ENCODE measurements at places on chromosomes 16 and 17.

DNA sequence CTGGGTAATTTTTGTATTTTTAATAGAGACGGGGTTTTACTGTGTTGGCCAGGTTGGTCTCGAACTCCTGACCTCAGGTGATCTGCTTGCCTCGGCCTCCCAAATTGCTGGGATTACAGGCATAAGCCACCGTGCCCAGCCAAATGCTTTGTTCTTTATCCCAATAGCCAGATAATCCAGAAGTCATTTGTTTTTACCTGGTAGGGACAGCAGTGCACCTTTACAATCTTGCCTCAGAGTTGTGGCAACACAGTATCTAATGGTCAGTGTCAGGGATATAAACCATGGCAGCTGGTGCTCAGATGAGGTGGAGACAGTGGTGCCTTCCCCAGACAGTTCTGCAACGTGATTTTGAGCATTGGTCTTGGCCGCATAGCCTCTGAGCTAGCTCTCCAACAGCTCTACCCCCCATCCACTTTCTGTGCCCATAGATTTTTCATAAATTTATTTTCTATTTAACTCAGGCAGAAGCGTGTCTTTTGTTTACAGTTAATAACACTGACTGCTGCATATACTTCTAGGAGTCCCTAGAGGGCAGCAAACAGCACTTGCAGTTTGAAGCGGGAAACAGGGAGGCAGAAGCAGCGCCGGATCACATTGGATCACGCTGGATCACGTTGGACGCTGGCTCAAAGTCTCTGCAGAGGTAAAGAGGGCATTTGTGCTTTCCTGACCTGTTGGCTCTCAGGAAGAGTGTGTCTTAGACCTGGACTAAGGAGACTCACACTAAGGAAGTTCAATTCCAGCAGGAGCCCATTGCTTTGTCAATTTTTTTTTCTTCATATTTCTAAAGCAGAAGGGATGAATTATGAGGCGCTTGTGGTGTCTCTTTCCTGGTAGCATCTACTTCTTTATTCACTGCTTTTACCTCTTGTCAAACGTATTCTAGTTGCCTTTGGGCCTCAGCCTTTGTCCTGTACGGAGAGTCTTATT, 5.1 kb upstream of the GGT6 start:
- DNase-seq = peak; percentile 46

DNA sequence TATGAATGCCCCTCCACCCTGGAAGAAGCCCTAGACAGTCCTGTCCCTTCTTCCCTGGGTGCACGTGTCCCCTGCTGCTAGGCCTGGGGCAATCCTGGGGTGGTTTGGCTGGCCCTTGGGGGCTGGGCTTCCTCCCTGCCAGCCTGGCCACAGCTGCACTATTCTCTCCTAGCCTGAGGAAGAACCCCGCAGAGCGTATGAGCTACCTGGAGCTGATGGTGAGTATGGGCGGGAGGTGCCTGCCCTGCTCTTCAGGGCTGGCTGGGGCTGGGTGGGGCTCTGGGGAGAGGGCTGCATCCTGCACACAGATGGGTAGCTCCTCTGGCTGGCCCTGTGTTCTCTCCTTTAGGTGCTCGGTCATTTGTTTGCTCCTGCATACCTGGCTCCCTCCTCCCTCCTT, 28.8 kb downstream of the MAP2K3 start:
- DNase-seq = no peak

DNA sequence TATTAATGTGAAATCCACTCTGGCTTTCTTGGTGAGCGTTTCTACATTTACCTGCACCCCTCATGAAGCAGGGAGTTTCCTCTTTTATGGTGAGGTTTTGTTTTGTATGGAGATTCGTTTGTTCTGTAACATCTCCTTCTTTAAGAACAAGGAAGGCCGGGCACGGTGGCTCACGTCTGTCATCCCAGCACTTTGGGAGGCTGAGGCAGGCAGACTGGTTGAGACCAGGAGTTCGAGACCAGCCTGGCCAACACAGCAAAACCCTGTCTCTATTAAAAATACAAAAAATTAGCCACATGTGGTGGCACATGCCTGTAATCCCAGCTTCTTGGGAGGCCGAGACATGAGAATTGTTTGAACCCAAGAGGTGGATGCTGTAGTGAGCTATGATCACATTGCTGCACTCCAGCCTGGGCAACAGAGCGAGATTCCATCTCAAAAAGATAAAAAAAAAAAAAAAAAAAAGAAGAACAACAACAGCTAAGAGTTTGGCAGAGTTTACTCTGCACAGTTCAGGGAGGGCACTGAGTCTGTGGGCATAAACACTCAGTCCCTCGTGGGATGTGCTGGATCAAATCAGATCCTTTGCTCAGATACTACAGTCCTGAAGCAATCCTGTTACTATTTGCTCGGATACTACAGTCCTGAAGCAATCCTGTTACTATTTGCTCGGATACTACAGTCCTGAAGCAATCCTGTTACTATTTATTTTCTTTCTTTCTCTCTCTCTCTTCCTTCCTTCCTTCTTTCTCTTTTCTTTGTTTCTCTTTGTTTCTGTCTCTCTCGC, 28.9 kb downstream of the ADCY9 start:
- no peak for DNase-seq

GRCh38 chr17:28747051-28747691, 3.4 kb downstream of the TRAF4 start:
- no peak for DNase-seq

DNA sequence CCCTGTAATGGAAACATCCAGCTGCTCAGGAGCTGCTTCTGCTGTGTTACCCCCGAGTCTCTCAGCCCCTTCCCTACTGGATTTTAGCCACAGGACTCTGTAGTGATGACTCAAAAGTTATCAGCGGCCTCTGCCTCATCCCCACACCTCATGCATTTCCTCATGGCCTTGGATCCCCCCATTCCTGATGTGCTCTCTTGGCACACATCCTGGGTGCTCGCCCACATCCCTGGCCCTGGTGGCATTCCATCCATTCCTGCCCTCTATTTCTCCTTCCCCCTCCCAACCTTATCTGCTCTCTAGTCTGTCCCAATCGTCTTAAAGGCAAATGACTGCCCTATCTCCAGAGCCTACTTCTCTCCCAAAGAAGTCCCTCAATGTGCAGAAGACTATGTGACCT, 24.6 kb downstream of the MARF1 start:
- DNase-seq = no peak

- no peak for DNase-seq
These were observed 14.2 kb downstream of the CX3CL1 start for GRCh38 chr16:57386381-57386951.

GRCh38 chr17:9241371-9241712, 220.0 kb downstream of the NTN1 start:
- DNase-seq = no peak

GRCh38 chr17:42982266-42982665, 1.9 kb downstream of the RUNDC1 start:
- no peak for DNase-seq

GRCh38 chr17:72640415-72641165, 451.9 kb downstream of the SLC39A11 start:
- DNase-seq = no peak

DNA sequence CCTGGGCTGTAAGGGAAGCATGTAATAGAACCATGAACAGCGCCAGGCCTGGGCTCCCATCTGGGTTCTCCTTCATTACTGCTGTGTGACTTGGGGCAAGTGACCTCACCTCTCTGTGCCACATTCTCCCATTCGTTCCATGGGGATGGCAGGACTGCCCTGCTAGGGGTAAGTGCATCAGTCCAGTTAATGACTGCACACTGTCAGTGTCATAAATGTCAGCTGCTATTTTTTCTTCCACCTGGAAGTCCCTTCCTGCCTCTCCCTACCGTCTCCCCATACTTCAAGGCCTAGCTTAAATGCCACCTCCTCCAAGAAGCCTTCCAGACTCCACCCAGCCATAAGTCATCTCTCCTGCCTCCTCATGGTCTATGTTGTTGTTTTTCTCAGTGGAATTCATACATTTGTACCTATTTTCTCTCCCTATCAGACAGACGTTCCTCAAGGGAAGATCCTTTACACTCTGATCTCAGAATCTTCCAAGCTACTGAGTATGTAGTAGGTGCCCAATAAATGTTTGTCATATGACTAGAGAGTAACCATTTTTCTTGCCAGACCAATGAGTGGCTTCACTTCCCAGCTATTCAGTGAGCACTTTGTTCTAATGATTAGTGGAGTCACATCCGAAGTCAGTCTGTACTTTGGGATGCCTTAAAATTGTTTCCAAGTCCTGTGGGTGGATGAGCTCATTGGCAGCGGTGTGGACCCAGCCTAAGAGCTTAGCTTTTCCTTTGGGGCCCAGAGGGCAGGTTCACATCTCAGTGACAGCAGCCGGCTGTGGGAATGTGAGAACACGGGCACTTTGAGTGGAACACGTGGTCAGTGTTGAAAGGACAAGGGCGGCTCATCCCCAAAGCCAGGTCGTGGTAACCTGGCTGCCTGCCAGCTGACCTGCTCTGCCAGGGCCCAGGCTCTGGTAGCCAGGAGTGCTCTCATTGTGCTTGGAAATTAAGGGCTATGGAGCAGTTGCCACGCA, 147.5 kb upstream of the GSE1 start:
- no peak for DNase-seq

DNA sequence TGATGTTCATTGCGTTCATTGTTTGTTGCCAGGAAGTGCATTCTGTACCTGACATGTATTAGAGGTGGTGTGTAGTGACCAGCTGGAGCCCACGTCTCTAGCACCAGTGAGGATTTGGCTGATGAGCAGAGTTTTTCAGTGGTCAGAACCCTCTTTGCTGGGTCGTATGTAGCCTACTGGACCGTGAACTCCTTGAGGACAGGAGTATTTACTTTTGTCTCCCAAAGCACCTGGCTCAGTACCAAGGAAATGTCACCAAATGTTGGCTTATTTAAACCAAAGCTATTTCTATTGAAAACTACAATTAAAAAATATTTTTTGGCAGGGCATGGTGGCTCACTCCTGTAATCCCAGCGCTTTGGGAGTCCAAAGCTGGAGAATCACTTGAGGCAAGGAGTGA, 262.7 kb downstream of the SNX29 start:
- no peak for DNase-seq

- no peak for DNase-seq
These were observed 4.8 kb downstream of the EMP2 start for GRCh38 chr16:10575506-10576130.

GRCh38 chr17:12118617-12119016, 97.9 kb downstream of the MAP2K4 start:
- DNase-seq = no peak

GRCh38 chr17:4856271-4856936, 23.3 kb downstream of the MINK1 start:
- no peak for DNase-seq

- no peak for DNase-seq
These were observed 15.1 kb downstream of the SLC5A10 start for GRCh38 chr17:18966831-18967624.

DNA sequence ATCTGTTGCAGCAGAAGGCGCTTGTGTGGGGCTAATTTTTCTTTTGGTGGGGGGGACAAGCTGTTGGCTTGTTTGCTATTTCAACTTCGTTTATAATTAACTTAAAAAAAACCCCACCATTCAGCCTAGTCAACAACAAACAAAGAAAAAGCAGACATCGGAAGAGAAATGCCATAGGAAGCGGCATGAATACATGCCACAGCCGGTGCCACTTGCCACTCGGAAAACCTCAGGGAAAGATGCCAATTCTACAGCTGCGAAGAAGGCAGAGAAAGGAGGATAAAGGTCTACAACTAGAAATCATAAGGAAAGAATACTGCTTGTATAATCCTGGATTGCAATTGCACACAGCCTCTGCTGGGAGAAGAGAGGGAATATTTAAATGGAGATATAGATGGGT, 254.4 kb upstream of the PMFBP1 start:
- DNase-seq = no peak

DNA sequence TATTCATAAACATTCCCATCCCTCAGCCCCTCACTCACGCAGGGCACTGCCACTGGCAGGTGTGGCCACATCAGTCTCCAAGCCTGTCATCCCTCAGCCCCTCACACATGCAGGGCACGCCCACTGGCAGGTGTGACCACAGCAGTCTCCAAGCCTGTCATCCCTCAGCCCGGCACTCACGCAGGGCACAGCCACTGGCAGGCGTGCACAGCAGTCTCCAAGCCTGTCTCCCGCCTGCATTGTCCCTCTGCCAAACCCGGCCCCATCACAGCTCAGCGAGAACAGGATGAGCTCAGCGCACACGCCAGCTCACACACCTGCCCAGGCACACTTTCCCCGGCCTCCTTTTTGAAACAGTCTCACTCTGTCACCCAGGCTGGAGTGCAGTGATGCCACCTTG, 11.4 kb upstream of the KREMEN2 start:
- DNase-seq = no peak
